Progenitor cell of endocrine pancreas (in vitro differentiated cells): ENCODE measurements at places on chromosomes 7 and 10.

GRCh38 chr7:91710881-91711280, 169.6 kb downstream of the MTERF1 start:
- DNase-seq = no peak

DNA sequence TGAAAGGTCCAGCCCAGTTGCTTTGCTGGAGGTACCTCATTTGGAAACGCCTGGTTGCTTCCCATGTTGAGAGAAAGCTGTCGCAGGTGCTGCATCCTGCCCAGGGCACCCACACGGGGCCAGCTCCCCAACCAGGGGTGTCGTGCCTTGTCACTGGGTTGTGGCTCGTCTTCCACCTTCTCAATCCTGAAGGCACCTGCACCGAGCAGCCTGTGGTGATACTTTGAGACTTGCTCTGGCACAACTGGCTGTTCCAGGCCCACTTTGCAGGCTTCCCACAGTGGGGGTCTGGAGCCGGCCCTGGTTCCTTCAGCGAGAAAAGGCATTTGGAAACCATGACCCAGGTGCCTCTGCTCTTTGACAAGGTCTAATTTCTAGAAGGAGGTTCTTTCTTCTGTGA, 197.3 kb upstream of the PPP2R2D start:
- DNase-seq = no peak

- DNase-seq = no peak
Measured at GRCh38 chr10:33559105-33559504, 224.6 kb upstream of the NRP1 start.

DNA sequence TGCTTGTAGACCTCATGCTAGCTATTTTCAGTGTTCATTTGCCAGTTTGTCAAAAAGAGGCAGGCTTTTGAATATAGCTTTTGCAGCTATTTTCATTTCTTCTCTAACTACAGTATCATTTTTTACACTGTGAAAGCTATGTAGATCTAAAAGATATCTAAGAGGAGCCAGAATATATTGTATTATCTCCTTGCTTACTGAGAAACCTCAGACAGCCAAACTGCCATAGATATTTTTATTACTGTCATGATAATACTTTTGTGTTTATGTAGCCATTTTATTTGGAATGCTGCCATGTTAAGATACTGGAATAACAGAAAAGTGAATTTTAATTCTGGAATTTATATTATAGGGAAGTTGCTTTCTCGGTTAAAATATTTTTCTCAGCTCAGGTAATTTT, 37.2 kb downstream of the ANKIB1 start:
- DNase-seq = no peak

- peak; percentile 47 for DNase-seq
Measured at GRCh38 chr7:23012908-23013714, 819 bp downstream of the HYCC1 start.

DNA sequence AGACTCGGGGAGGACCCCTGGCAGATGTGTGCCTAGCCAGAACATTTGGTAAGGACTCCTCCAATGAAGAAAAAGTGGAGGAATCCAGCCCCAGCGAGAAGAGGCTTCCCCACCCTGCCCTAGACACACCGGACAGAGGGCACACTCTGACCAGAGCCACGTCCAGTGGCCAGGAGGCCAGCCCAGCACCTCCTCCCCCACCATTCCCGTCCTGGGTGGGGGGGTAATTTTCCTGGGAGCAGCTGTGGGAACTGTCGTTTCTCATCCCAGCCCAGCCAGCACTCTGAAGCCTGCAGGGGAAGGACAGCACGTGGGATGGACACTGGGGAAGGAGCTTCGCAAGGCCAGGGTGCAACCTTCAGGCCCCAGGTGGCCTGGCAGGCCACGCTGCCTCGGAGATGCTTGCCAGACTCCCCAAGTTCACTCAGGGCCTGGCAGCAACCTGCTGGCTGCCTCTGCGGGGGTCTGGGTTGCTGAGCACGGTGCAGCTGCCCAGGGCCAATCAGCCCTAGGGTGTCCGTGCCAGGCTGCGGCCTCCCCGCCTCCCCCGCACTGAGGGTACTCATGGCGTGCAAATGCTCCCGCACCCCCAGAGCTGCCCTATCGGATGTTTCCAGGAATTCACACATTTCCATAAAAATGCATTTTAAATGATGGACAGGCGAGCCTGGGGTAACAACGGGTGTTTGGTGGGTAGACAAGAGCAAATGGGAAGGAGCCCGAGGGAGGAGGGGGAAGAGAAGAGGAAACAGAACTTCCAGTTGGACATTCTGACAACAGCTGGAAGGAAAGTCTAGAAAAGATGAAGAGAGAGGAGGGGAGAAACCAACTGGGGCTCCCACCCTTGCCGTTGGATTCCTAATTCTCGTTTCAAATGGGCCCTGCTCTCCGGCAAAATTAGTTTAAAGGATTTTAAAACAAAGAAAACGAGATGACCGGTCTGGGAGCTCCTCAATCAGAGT, 1.9 kb upstream of the EN2 start:
- DNase-seq = no peak
